Astrocyte (in vitro differentiated cells and primary cell): ENCODE measurements at places on chromosomes 13 and 19.

- DNase-seq, result peak; percentile 23
Measured at GRCh38 chr13:84684804-84685203, 802.5 kb upstream of the SLITRK1 start.

DNA sequence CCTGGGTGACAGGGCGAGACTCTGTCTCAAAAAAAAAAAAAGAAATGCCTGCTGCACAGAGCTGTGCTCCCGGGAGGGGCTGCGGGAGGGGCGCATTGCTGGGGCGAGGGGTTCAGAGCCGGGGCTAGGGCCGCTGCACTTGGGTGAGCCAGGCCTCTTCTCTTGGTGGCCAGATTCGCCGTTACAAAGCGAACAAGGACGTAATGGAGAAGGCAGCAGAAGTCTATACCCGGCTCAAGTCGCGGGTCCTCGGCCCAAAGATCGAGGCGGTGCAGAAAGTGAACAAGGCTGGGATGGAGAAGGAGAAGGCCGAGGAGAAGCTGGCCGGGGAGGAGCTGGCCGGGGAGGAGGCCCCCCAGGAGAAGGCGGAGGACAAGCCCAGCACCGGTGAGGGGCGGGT is 19.0 kb downstream of the PLIN4 start:
- no peak for DNase-seq

GRCh38 chr13:31982124-31982523 is 49.5 kb upstream of the FRY start:
- peak; percentile 27 for DNase-seq

DNA sequence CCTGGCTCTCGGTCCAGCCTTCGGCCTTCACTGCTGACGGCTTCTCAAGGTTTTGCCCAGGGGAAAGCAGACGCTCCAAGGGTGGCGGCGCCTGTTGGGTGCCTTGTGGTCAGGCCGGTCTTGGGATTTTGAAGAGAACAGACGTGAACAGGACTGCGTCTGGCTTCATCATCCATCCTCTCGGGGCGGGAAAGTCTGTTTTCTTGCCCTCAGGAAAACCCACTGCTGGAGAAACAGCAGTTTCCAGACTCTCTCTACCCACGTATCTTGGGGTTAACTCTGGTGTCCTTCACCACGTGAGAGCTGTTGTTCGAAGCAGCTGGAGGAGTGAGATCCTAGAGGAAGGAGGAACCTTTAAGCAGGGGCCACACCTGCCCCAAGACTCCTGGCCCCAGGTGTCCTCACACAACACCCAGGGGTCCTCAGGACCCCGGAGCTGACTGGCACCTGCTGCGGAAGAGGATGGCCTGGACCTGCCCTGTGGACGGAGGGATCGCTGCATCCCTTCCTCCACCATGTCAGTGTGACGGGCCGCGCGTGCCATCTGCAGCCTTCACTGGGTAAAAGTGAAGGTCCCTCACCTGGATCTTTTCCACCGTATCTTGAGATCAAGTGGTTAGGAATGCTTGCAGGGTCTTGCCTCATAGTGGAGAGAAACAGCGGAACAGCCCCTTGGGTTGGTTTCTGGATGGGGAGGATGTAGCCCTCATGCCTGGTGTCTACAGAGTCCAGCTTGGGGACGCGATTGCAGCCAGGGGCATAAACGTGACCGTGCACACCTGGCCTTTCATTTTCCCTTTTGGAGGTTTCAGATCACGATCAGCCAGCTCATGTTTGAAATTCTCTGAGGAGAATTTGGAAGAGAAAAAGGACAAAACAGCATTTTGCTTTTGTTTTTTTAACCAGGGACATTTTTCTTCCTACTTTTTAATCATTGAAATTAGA is 69.5 kb upstream of the MCF2L start:
- no peak for DNase-seq

DNA sequence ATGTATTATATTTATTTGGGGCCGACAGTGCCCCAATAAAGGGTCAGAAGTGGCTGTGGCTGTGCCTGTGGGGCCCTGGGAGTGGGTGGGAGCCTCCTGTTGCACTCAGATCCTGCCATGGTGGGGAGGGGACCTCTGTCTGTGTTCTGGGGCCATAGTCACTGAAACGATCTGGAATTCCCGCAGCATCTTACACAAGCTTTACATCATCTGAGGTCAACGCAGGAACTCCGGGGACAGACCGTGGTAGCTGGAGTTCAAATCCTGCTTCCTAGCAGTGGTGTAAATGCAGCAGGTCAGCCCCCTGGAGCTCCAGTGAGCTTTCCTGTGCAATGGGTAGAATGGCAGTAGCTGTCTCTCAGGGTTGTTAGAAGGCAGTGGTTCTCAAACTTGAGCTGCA is 3.9 kb upstream of the SCN1B start:
- no peak for DNase-seq
